ENCODE measurements at places on chromosomes 16 and 17. TPM values are rescaled to one million over a fixed set of nuclear protein-coding genes. Genes with fewer than 3 reads are reported as not detected.

GRCh38 chr17:76827736-76828135 is 40.5 kb upstream of the MGAT5B start:
- DNase-seq, result no peak

DNA sequence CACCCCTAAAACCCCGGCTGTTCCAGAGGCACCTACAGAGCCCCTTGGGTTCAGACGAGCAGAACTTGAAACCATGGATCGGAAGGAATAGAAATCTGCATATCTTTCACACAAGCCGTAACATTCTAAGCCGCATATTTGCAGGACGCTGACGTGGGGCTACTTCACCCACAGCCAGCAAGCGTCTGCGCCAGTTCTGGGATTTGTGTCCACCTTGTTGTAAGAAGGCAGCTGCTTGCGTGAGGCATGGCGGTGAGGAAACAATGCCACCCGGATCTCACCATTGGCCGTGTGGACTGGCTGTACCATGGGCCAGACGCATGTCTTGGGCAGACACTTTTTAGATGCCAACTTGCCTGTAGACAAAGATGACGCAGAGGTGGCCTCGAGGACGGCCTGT is 34.5 kb downstream of the TNFRSF13B start:
- DNase-seq, result peak; percentile 58

Gene CSH1
- polyA plus RNA-seq, result not detected

DNA sequence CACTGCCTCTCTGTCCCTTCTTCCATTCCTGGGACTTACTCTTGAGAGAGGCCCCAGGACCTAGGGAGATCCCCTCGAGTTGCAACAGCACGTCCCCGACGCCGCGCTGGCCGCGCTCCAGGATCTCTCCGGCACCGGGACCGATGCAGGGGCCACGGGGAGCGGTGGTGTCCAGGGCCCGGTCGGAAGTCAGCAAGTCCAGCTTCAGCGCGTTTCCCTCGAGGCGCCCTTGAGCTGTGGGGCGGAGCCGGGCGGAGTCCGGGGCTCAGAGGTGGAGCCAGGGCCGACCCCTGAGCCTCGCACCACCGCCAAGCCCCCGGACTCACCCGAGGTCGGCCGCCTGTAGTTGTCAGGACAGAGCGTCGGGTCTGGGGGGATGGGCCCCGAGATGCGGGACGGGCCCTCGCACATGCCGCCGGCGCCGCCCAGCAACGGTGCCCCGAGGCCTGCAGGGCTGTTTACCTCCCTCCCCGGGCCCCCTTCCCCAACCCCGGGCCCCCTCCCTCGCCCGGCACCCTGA is 458 bp downstream of the ENKD1 start:
- peak; percentile 89 for DNase-seq

DNA sequence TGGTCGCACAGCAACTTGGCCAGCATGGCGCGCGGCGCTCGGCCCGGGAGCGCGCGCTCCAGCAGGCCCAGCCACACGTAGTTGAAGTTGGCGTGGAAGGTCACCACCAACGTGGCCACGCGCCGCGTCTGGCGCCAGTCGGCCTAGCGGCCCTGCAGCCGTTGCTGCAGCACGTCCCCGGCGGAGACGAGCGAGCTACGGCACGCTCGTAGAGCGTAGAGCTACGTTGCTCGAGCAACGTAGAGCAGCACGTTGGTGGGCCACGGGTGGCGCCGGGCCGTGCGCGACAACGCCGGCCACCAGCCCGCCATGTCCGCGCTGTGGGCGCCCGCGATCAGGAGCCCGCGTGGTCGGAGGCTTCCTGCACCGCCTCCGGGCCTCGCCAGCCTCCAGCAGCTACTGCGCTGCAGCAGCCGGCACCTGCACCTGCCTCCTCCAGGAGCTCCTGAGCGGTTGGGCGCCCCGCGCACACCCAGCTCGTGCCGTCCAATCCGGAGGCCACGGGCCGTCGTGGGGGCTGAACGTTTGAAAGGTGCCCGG is 13.4 kb upstream of the SULT1A1 start:
- peak; percentile 89 for DNase-seq

GRCh38 chr17:43562679-43563599 is 16.8 kb upstream of the ETV4 start:
- no peak for DNase-seq

Data from spleen (tissue), 13 donors.